ENCODE measurements at places on chromosomes 5 and 9.

GRCh38 chr5:153572411-153573145, 82.1 kb downstream of the GRIA1 start:
- no peak for DNase-seq

- no peak for DNase-seq
Measured at GRCh38 chr9:91316093-91316492, 45.6 kb downstream of the AUH start.

DNA sequence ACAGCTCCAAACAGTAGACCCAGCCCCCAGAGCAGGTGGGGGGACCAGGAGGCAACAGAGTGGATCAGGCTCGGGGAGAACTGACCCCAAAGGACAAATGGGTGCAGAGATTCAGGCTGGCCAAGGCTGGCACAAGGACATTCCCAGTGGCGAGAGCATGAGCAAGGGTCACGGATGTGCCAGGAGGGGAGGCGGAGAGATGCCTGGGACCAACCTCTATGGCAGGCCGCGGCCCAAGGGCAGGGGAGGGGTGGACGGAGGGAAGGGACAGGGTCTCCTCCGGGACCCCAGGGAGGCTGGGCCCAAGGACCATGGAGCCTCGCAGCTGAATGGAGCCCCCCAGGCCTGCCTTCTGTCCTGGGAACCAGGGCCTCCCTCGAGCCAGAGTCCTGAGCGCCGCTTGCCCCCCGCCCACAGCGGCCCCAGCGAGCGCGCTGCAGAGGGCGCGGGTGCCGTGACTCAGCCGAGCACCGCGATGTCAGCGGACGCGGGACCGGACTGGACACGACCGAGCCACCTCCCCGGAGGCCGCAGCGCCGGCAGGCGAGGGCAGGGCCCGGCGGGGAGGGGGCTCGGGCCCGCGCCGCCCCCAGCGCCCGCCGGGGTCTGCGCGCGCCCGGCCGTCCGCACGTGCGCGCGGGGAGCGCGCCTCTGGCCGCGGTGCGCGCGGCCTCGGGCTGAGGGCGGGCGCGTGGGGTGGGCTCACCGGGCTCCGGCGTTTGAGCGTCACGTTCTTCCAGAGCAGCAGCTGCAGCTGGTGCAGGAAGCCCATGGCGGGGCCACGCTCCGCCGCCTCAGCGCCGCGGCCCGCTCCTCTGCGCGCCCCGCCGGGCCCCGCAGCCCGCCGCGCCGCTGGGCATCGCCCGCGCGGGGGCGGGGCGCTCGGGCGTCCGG, at the start of gene ABCA2:
TSS of gene ABCA2 (minus strand) at position 869 of the 894 bp plus-strand sequence. CDS start at position 772, 97 bp downstream.
- DNase-seq, result no peak

- DNase-seq, result no peak
Measured at GRCh38 chr5:157454273-157454672, 5.7 kb upstream of the NIPAL4 start.

DNA sequence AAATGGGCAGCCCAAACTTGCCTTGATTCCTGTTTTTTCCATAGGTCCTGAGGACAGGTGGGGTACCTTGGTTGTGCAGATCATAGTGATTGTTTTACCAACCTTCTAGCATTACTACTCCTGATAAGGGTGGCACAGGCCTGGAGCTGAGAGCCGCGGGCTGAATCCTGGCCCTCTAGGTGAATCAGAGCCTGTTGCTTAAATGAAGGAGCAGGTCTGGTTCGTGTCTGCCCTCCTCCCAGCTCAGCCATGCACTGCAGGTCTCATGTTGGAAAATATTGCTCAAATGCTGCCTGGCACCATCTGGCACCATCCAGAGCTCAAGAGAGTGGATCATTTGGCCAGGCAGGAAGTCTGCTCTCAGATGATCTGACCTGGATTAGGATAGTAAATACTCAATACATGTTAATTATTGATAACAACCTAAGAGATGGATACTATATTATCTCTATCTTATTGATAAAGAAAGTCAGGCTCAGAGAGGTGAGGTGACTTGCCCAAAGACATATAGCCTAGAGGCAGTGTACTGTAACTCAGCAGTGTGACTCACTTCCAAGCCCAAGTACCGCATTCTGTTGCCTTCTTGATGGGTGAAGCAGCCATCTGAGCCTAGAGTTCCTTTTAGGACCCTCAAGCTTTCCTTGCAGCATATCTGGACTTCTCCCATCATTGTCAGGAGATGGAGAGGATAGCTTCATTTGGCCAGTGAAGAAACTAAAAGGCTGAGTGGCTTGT, 104.3 kb upstream of the PITX1 start:
- no peak for DNase-seq
